ENCODE measurements at places on chromosomes 1 and 21.

DNA sequence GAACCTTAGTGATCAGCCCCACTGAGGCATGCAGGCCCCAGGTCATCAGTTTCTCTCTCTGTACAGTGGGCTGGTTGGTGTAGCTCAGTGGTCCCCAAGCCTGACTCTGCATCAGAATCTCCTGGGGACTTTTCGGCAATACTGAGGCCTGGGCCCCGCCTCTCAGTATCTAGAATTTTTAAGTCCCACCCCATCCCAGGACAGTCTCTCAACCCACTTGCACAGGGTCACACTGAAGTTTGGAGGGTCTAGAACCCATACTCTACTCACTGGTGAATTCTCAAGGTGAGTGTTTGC is 216.4 kb downstream of the MATN1 start:
- no peak for DNase-seq

GRCh38 chr1:203346060-203346768 is 4.7 kb downstream of the FMOD start:
- no peak for DNase-seq

GRCh38 chr1:201379733-201380242 is 2.3 kb upstream of the TNNT2 start:
- no peak for DNase-seq

GRCh38 chr1:202056644-202057334 is 46.4 kb downstream of the ELF3 start:
- DNase-seq: peak; percentile 51

- no peak for DNase-seq
These were observed 38.1 kb upstream of the POU3F1 start for GRCh38 chr1:38084700-38085099.

DNA sequence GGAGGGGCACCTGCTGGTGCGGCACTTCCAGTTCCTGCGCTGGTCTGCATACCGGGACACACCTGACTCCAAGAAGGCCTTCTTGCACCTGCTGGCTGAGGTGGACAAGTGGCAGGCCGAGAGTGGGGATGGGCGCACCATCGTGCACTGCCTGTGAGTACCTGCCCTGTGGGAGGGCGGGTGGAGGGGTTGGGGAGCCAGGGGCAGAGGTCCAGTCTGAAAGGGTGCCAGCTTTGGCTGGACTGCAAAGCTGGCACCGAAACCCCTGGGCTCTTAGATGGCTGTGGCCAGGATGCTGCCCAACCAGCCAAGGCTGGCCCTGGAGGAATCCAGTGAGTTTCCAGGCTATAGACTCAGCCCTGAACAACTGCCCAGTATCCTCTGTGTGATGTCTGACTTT is 87.3 kb downstream of the PTPRU start:
- no peak for DNase-seq

DNA sequence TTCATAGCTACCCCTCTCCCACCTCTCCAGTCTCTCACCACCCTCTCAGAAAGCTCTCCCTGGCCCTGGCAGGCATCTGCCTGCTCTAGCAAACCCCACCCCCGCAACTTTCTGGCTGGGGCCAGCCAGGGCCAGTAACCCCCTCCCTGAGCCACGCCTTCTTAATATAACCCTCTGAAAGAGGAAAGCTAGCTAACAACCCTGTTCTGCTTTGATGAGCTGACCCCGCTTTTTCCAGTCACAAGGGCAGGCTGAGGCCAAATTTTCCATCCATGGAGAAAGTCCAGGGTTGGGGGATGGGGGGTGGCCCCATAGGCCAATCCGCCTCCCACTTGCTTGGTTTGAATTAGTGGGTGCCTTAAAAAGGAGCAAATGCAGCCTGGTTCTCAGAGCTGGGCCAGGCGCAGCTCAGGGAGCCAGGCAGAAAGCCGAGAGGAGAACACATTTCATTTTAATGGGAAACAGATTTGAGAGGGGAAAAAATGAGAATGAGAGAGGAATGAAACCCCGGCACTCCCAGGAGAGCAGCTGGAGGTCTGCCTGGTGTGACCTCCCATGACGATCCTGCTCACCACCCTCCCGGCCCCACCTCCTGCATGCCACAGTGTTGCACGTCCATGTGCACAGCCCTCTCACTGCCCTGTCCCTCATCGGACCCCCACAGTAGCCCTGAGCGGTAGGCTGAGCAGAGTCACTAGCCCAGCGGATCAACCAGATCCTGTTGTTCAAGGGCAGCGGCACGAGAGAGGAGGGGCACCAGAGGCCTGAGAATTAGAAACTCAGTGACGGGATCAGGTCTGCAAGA is 62.3 kb downstream of the OPTC start:
- no peak for DNase-seq

DNA sequence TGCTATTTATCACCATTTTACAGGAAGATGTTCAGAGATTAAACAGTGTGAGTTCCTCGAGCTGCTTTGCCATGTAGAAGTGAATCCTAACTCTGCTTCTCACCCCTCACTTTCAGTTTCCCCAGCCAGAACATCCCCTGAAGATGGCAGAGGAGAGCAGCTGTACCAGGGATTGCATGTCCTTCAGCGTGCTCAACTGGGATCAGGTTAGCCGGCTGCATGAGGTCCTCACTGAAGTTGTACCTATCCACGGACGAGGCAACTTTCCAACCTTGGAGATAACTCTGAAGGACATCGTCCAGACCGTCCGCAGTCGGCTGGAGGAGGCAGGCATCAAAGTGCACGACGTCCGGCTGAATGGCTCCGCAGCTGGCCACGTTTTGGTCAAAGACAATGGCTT is 16.9 kb downstream of the TENT5C start:
- no peak for DNase-seq

DNA sequence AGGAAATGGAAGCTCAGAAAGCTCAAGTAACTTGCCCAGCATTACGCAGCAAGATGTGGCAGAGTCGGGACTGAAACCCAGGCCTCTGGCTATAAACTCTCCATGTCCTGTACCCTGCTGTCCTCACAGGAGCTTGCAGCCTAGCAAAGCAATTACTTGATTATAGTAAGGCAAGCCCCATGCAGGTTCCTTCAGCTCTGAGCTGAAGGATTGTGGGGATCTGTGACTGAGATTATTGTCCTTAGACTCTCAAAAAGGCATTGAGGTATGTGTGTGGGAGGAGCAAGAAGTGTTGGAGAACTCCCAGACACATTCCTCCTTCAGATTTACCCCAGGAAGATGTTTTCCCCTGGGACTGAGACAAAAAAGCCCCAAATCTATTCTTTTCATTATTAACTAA is 124.0 kb upstream of the SPATA6 start:
- no peak for DNase-seq

- no peak for DNase-seq
These were observed 24.2 kb upstream of the EYA3 start for GRCh38 chr1:28112388-28113241.
